Stimulated activated CD8-positive, alpha-beta memory T cell treated with anti-CD3 and anti-CD28 coated beads, Interleukin-15, amount 100 ng/mL, for 1 hour (primary cell): ENCODE measurements at places on chromosomes 2 and 18.

DNA sequence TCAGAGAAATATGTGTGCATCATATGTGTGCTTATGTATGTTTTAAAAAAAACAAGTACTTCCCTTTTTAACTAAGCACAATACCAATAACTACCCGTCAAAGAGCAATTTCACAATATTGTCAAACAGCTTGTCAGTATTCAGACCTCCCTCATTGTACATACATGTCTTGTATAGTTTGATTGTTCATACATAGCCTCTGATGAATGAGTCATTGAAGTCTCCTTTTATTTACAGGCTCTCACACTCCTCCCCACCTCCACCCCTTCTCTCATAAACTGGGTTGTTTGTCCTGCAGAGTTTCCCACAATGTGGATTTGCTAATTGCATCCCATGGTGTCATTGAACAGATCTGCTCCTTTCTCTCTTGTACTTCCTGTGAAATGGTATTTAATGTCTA is 132.8 kb upstream of the L3MBTL4 start:
- DNase-seq = no peak

- no peak for DNase-seq
Observed at GRCh38 chr2:207593277-207593676, 31.9 kb downstream of the METTL21A start.

DNA sequence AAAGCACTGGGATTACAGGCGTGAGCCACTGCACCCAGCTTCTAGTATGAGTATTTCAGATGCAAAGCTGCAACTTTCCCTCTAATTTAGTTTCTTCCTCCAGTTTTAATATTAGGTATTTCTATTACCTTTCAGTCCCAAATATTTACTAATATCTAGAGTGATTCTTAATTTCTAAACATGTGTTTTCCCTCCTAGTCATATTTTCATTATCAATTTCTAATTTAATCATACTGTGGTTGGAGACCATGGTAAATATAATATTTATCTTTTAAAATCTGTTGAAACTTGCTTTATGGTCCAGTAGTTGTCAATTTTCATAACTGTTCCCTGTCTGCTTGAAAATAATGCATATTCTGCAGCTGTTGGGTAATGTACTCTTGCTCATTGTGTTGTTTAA is 245.9 kb upstream of the REV1 start:
- no peak for DNase-seq

- DNase-seq = no peak
Observed at GRCh38 chr18:8380926-8381325, 228.3 kb upstream of the RAB12 start.

DNA sequence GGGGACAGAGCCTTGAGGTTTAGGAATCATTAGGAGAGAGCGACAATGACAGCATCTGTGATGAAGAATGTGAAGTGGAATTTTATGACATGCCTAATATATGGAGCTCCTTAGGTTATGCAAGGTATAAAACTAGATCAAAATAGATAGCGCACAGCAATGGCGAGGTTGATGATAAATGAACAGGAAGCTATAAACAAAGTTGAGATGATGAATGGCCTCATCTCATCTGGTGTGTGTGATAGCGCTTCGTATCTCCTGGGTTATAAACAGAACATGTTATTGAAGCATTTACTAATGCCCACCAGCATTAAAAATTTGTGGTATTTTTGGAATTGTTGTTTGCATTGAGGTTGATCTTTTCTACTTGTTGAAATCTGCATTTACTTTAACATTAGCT is 231.5 kb downstream of the LTBP1 start:
- no peak for DNase-seq

DNA sequence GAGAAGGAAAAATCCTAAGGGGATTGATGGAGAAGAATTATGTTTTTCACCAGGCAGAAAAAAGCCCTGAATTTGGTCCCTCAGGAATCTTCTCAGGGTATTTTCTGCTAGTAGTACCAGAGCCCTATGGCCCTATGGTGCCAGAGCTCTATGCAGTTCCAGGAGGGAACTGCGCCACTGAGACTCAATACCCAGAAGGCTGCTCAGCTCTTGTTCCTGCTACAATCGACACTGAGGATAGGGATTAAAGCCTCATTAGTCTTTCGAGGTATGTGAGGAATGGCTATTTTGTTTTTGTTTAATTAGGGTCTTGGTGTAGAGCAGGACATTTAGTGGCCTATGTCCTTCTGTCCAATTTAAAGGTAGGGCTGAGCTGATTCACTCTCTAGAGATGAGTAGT is 21.7 kb upstream of the PPP3R1 start:
- no peak for DNase-seq

DNA sequence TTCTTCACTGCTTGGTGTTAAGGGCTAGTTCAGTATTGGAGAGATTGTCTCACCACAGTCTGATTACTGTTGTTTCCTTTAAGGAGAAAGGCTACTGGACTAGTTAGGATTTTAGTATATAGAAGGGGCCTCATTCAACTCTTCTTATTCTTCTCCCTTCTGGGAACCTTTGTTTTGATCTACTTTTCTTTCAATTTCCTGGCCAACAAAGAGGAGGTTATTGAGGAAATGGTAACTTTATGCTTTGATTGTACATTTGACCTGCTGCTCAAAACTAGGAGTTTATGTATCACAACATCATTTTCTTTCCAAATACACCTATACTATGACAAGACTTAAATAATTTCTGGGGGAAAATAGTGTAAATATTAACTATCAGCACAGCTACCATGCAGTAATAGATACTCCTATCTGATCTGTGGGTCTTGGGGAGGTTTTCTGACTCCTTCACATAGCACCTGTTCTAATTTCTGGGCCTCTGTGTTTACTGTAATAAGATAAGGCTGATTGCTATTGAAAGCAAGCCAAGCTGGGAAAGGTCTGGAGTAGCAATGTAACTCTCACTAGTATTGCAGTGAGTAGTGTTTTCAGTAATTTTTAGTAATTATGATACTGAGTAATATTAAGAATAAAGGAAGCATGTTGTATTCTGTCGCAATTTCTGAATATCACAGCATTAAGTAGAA is 395.3 kb downstream of the NUP35 start:
- DNase-seq = no peak

DNA sequence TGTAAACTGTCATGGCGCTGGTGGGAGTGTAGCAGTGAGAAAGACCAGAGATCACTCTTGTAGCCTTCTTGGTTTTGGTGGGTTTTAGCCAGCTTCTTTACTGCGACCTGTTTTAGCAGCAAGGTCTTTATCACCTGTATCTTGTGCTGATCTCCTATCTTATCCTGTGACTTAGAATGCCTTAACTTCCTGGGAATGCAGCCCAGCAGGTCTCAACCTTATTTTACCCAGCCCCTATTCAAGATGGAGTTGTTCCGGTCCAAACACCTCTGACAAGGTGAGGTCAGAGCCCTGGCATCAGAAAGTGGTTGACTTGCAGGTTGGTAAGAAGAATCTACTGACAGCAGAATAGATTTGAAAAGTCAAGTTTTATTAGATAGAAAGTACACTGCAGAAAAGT is 55.0 kb upstream of the MSH6 start:
- DNase-seq = no peak

GRCh38 chr2:205682971-205683501 is 735 bp downstream of the NRP2 start:
- DNase-seq = no peak

GRCh38 chr18:54191352-54191751 is 33.1 kb downstream of the MBD2 start:
- DNase-seq = no peak

GRCh38 chr2:215831296-215831913 is 181.9 kb downstream of the MREG start:
- no peak for DNase-seq

DNA sequence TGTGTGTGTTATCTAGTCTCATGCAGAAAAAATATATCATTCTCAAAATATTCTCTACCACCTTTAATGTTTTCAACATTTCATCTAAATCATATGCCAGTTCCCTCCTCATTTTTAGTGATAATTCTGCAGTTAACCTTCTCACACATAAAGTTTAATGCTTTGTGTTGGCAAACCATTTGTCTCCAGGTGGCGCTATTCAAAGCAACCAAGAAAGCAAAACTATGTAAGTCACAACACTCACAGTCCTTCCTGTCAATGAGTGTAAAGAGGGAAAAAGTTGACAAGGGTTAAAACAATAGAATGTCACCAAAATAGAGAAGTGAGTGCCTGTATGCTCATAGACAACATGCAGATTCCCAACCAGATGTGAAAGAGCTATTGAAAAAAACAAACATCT is 961.6 kb upstream of the LRRTM1 start:
- DNase-seq = no peak

GRCh38 chr2:169294001-169294675 is 68.2 kb downstream of the LRP2 start:
- no peak for DNase-seq

DNA sequence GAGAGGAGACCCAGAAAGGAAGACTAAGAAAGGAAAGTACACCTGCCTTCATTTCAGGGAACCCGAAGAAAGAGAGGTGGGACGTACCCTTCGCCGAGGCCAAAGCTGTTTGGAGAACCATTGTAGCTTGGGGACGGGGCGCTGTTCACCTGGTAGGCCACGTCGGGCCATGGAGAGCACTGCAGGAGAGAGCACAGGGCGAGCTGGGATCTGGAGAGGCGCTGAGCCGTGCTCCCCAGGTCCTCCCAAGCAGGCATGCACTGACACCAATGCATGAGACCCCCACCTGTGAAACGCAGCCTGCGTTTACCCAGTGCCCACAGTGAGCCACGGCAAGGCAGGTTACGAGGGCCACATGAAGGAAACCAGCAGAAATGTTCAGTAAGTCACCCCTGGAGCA is 45.5 kb downstream of the TFCP2L1 start:
- no peak for DNase-seq

DNA sequence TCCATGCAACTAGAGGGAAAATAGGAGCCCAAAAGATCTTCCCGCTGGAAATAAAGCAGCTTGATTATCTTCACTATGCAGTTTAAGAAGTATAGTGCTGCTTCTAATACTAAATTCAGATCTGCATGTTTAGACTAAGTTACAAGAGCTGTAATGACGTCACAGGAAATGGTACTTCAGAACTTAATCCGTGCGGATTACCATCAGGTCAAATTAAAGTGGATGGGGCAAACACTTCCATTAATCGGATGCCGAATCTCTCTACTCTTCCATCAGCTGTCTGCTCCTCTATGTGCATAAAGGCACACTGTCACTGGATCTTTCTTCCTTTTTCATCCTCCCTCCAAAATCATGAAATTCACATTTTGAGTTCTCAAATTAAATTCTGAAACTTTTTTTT is 52.6 kb downstream of the TRAPPC12 start:
- no peak for DNase-seq

DNA sequence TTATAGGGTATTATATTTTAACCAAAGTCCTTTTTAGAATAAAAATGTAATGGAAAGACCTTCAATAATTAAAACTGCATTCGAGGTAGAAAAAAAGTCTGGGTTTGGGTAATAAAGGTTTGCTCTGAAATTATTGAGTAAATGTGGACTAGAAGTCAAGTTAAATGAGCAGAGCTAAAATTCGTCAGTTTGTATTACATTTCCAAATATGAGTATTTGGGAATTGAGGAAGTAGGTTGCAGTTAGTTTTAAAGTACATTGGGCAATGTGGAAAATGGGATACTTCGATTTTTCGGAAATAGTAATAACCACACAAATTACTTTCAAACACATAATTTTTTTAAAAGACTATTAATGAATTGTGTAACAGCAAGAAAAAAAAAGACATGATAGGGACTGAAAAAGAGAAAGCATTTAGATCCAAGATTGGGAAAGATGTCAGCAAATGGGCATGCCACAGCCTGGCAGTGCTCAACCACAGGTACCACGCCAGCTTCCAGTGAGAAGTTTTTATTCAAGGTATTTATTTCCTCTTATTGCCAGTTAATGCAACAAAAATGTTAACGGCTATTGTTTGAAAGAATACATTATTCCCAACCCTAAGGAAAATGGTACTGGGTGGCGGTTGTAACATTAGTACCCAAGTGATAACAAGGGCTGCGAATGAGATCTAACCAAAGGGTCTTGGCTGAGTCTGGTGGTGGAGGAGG is 50.0 kb downstream of the TTC39C start:
- DNase-seq = no peak

- no peak for DNase-seq
Observed at GRCh38 chr2:60377825-60378224, 175.6 kb downstream of the BCL11A start.
